ENCODE measurements at places on chromosomes 6 and 20.

GRCh38 chr6:28117386-28118050 is 6.9 kb upstream of the ZSCAN16 start:
- no peak for DNase-seq

- DNase-seq = no peak
These were observed 302.6 kb downstream of the CDH4 start for GRCh38 chr20:61554617-61555016.

GRCh38 chr6:10972196-10972595 is 71.9 kb downstream of the ELOVL2 start:
- DNase-seq = no peak

- DNase-seq = no peak
These were observed 1.3 kb upstream of the ENPP4 start for GRCh38 chr6:46128476-46128875.

DNA sequence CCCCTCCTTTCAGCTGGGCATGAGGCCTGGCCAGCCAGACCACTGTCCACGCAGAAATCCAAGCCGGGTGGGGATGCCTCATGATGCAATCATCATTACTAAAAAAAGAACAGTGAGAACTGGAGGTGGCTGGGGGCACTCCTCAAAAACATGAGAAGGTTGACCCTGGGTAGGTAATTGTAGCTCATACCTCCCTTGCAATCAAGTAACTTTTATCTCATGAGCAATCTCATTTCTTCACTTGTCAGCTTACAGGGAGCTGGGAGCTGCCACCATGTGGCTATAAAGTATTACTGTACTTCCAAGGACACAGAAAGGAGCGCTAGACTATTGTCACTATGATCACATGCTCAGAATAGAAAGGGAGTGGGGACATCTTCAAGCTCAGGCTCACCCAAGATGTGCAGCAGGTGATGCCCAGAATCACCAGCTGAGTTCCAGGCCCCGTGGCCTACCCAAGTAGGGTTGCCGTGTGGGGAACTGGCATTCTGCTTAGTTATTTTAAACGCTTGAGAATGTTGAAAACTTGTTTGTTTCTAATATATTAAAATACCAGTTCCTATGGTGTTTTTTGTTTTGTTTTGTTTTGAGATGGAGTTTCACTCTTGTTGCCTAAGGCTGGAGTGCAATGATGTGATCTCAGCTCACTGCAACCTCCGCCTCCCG is 3.0 kb upstream of the CDH26 start:
- no peak for DNase-seq

GRCh38 chr6:7021301-7021700 is 86.5 kb upstream of the RREB1 start:
- DNase-seq = no peak

DNA sequence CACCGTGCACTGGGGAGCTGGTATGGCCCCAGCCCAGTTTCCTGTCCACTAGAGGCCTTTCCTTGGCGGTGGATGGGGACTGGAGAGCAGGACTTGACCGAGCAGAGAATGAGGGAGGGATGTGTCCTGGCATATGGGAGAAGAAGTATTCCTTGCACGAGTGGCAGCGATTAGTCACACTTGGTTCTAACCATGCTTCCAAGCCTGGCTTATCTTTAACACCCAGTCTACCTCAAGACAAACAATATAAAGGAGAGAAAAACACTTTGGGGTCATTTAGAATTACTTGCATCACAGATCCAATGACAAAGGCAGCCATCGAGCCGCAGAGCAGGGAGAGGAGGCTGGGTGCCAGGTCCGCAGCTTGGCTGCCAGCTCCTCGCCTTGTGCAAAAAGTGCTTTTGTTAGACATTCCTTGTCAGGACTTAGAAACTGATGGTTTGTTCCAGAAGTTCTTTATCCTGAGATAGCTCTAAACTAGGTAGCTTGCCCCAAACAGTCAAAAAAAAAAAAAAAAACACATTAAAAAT is 214.9 kb upstream of the GMDS start:
- no peak for DNase-seq

- DNase-seq = no peak
These were observed 45.5 kb upstream of the HLA-E start for GRCh38 chr6:30443657-30444450.

- no peak for DNase-seq
These were observed 179.8 kb downstream of the ERMARD start for GRCh38 chr6:169931261-169931660.

GRCh38 chr20:31673435-31673834 is 35.7 kb downstream of the COX4I2 start:
- no peak for DNase-seq

DNA sequence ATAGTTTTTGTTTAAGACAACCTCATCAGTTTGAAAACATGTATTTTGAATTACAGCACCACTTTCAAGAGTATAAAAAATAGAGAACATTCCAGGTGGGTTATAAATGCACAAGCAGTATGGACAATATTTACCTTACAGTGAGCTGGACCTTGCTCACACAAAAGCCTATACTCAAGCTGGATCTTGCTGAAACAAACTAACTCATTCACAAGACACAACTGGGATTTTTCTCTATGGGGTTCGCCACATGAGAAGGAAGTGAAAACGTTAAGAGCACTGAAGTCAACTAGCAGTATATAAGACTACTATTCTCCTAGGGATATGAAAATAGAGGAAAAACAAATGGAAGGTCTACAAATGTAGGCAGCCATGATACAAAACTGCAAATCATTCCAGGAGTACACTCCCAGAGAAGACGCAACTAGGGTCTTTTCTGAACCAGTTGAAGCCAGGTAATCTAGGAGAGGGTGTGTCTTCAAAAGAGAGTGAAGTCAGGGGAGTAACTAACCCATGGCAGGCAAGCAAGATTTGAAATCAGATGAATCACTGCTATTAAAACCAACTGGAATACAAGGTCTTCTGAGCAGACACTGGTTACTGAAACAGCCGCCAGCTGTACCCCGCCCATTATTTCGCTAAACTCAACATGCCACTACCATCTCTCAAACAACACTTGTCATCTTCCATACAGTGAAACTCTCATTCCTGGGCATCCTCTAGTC is 26.5 kb downstream of the STAU1 start:
- DNase-seq = no peak

DNA sequence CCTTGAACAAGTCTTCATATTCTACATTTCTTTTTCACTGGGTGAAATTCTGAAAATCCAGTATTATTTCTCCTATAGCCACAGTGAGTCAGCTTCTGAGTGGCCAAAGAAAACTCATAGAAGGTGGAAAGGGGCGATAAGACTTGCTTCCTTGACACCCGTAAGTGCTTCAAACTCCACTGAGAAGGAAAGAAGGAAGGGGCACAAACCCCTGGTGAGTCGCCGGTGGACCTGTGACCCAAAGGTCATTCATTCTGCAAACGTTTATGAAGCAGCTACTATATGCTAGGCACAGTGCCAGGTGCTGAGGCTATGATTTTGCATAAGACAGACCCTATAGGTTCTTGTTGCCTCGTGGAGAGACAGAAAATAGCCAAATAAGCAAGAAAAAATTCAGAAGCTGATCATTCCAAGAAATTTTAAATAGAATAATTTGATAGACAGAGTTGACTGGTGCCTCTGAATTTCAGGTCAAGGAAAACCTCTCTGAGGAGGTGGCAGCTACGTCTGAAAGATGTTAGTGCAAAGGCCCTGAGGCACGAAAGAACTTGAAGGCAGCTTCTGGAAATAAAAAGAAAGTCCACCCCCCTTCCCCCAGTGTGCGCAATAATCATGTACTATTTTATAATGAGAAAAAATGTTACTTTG is 118.2 kb downstream of the CD24 start:
- no peak for DNase-seq

DNA sequence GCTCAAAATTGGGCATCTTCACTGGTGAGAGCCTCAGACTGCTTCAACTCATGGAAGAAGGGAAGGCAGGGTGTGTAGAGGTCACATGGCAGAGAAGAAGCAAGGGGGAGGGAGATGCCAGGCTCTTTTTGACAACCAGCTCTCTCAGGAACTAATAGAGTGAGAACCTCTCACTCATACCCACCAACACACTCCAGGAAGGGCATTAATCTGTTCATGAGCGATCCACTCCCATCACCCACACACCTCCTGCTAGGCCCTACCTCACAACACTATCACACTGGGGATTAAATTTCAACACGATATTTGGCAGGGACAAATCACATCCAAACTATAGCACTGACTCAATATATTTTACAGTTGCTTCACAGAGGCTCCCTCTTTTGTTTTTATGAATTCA is 2.0 kb downstream of the MSH5 start:
- DNase-seq = no peak

- no peak for DNase-seq
These were observed 6.0 kb upstream of the IER3 start for GRCh38 chr6:30750379-30750668.

DNA sequence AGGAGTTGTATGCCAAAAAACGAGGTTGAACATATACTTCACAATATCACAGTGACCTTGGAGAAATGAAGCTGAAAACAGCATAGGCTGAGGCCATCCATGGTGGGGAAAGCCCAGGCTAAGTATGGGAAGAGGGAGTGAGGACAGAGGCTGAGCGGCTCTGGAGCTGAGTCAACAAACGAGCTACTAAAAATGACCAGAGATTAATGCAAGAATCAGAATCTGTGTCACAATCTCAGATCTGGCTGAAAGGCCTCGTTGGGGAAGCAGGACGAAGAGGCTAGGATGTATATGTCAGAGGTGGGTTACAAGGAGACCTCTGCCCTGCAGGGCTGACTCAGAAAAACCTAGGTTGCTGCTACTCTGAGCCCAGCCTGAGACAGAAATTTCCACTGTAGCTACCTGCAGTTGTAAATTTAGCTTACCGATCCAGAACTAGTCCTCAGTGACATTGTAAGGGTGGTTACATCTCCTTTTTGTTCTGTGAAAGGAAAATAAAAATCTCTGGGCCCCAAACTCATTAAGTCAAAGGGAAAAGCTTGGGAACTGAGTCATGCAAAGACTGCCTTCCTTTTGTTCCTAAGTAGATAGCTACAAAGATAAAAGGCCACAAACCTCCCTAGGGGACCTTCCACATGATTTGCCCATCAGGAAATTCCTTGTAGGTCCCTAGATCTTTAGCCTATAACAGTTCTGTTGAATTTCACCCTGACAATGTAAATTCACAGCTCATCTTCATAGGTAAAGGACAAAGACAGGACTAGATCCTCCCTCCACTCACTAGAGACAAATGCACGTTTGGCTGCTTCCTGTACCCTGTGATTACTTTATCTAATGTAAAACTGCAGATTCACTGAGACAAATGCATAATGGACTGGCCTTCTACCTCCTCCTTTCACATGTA is 8.5 kb upstream of the TUBB2A start:
- DNase-seq = no peak

GRCh38 chr20:62627901-62628612 is 14.2 kb upstream of the SLCO4A1 start:
- no peak for DNase-seq
